ENCODE measurements at places on chromosomes 11 and 22. TPM values are rescaled to one million over a fixed set of nuclear protein-coding genes. Genes with fewer than 3 reads are reported as not detected.

The GPR152 gene
- total RNA-seq = not detected

The BRSK2 gene
- 0.97 TPM for total RNA-seq

The MDK gene
- total RNA-seq = 7.1 TPM

The DDTL gene
- total RNA-seq = 5.0 TPM

The MICALL1 gene
- total RNA-seq = 27.7 TPM

The ANKK1 gene
- total RNA-seq = not detected

DNA sequence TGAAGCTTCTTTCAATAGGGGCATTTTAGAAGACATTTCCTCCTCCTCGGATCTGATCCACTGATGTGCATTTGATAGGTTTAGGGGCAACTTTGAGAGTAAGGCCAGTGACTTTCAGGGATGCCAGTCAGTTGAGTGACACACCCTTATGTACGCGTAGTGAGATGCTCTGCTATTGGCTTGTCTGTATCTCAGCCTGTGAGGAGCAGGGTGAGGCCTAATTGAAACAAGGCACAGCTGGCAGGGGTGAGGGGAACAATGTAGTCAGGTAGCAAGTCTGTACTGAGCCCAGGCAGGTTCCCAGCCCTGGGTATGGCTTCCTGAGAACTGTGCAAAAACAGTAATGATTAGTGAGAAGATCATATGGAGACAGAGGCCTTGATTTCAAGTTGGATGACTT lies 61.5 kb downstream of the STIM1 start:
- H3K27me3 ChIP-seq = no peaks in the 10 kb centered on the region
- H3K4me1 ChIP-seq = peaks cover 48% of the 10 kb centered on the region
- DNase-seq = no peak
- peaks cover 19% of the 10 kb centered on the region for H3K36me3 ChIP-seq
- H3K27ac ChIP-seq = peak overlapping the region; percentile 22

DNA sequence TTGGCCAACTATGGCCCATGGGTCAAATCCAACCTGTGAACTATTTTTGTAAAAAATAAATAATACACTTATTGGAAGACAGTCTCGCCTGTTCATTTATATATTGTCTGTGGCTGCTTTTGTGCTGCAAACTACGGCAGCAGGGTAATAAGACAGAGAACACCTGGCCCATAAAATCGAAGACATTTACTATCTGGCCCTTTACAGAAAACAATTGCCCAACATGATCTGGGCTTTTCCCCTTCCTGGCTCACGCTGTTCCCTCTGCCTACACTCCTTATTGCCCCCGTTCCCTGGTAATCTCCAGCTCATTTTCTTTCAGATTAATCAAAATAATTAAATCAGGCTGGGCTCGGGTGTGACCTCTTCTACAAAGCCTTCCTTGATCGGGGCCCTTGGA lies 5.6 kb downstream of the PLAAT2 start:
- H3K4me3 ChIP-seq = no peak overlapping the region
- DNase-seq = no peak
- H3K36me3 ChIP-seq = no peaks in the 10 kb centered on the region
- H3K27ac ChIP-seq = no peak overlapping the region
- peaks cover 31% of the 10 kb centered on the region for H3K4me1 ChIP-seq

DNA sequence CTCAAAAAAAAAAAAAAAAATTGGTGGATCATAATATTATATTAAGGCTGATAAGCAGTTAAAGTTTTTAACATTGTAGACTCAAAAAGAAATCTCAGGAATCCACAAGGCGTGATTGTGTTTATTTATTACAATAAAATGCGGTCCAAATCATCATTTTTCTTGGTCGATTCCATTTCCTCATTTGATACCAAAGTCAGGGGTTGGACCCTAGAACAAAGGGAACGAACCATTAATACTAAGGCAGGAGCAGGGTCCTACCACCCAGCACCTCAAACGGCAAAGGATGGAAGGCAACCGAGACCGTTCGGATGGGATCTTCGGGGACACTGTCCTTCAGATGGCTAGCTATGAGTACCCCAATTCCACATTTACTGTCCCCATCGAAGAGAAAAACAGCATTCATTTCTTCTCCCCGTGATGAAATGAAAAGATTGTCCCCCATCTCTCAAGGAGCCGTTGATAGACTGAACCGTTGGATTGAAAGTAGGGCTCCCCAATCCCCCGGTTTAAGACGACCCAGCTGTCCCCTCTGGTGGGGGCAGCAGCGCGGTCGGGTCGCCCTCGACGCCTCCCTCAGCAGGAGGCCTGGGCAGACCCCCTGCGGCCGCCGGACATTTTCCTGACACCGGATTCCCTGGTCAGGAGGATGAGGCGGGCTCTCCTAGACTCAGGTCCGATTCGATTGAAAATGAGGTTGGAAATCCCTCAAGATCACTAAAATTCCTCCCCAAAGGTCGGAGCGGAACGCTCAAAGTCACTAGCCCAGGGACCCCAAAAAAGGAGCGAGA lies 607 bp downstream of the DMC1 start:
- peaks cover 3% of the 10 kb centered on the region for H3K27me3 ChIP-seq
- peaks cover 2% of the 10 kb centered on the region for H3K36me3 ChIP-seq
- no peak for DNase-seq
- peak overlapping the region; percentile 94 for H3K4me3 ChIP-seq
- H3K4me1 ChIP-seq = peaks cover 22% of the 10 kb centered on the region

DNA sequence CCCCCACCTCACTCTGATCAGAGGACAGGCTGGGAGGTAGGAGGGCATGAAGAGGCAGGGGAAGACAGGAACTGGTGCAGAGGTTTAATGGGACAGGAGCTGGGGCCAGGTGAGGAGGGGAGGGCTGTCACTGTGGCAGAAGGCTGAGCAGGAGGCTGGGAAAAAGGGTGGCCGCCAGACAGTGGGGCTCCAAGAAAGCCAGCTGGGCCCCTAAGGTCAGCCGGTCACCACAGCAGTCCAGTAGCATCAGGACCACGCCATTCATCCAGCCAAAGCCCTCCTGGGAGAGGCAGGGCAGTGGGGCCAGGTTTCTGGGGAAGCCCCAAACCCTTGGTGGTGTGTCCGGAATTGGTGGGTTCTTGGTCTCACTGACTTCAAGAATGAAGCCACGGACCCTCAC lies 8.5 kb upstream of the TREH start:
- no peak for DNase-seq
- H3K4me3 ChIP-seq = no peak overlapping the region
- H3K36me3 ChIP-seq = no peaks in the 10 kb centered on the region
- peaks cover 20% of the 10 kb centered on the region for H3K27me3 ChIP-seq
- no peak overlapping the region for H3K27ac ChIP-seq

- H3K4me1 ChIP-seq = no peaks in the 10 kb centered on the region
- no peak for DNase-seq
- H3K4me3 ChIP-seq = no peak overlapping the region
- H3K27me3 ChIP-seq = no peaks in the 10 kb centered on the region
Measured at GRCh38 chr11:15446929-15447328, 332.2 kb downstream of the INSC start.

DNA sequence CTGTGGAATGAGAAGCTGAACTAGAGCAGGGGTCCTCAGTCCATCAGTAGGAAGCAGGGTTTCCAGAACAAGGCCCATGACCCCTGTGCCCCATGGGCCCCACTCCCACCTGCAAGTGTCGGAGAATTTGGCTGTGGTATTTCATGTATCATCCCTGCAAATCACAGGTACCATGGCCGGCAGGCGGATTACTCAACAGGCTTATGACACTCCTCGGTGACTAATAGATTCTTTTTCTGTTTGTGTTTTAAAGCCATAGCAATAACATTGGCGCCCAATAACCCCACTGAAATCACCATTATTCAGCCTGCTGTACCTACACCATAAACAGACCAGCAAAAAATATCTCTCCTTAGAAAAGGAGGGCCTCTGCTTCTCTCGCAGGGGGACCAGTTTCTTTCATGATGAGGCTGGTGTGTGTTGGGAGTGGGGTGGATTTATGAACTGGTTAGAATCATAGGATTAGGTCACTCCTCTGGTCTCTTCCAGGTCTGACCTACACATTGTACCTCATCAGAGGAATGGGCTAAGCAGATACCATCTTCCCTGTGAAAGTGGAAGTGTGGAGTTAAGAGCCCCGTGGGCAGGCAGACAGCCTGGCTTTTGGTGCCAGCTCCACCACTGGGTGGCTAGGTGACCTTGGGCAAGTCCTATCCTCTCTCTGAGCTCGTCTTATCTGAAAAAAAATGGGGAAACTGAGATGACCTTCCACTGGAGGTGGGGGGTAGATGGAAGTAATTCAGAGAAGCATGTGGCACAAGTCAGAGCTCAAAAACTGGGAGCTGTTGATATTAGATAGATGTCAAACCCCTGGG lies 60.2 kb upstream of the WNT11 start:
- no peak for DNase-seq
- no peaks in the 10 kb centered on the region for H3K4me1 ChIP-seq
- no peaks in the 10 kb centered on the region for H3K36me3 ChIP-seq
- H3K27me3 ChIP-seq = peaks cover 7% of the 10 kb centered on the region
- no peak overlapping the region for H3K27ac ChIP-seq

GRCh38 chr11:79481795-79482194 lies 41.0 kb upstream of the TENM4 start:
- no peaks in the 10 kb centered on the region for H3K36me3 ChIP-seq
- peaks cover 2% of the 10 kb centered on the region for H3K4me1 ChIP-seq
- no peak overlapping the region for H3K4me3 ChIP-seq

- H3K27ac ChIP-seq = no peak overlapping the region
- H3K36me3 ChIP-seq = no peaks in the 10 kb centered on the region
- no peak for DNase-seq
- no peak overlapping the region for H3K4me3 ChIP-seq
Measured at GRCh38 chr11:77506857-77507256, 33.0 kb upstream of the PAK1 start.

- H3K36me3 ChIP-seq = peaks cover 40% of the 10 kb centered on the region
- DNase-seq = no peak
- H3K4me1 ChIP-seq = peaks cover 2% of the 10 kb centered on the region
- H3K27me3 ChIP-seq = no peaks in the 10 kb centered on the region
Measured at GRCh38 chr11:45959851-45960250, 37.4 kb downstream of the LARGE2 start.

GRCh38 chr11:66365166-66365565 lies 6.4 kb downstream of the SLC29A2 start:
- H3K27me3 ChIP-seq = no peaks in the 10 kb centered on the region
- DNase-seq = no peak
- H3K27ac ChIP-seq = no peak overlapping the region
- peaks cover 8% of the 10 kb centered on the region for H3K4me1 ChIP-seq
- no peak overlapping the region for H3K4me3 ChIP-seq
- peaks cover 17% of the 10 kb centered on the region for H3K36me3 ChIP-seq

GRCh38 chr22:50507421-50507990 lies at the start of gene LMF2:
Gene LMF2 (minus strand): TSS chr22:50507702. CDS start chr22:50507675, 27 bp downstream.
- peak within 1 kb of the TSS; percentile 90 for H3K4me3 ChIP-seq
- peak within 1 kb of the TSS; percentile 97 for H3K27ac ChIP-seq
- peak; percentile 97 for DNase-seq
- H3K27me3 ChIP-seq = peaks cover 1% of the 10 kb centered on the region
- peaks cover 10% of the 10 kb centered on the region for H3K36me3 ChIP-seq

DNA sequence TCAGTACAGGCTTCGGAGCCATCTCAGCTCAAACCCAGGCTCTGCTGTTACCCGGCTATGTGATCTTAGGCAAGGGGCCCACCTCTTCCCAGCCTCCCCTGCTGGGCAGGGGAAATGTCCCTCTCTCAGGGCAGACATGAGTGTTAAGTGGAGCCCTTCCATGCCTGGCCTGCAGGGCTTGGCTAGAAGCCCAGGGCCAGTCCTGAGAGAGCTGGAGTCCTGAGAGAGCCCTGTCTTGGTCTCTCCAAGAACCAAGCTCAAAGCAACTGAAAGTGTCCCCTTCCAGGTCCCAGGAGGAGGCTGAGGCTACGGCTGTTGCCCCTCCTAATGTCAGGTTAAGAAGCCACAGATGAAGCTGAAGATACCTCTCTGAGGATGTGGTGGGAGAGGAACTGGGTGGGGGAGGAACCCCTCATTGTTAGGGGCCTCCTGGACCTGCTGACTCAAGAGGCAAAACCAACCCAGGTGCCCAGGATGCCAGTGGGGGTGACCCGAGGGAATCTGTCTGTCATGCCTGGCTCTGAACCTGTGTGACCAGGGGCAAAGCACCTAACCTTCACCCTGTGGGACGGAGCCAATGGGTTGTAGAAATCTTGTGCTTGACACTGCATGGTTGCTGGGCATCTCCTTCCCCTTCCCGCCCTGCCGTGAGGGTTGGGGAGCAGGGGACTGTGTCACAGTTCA lies 4.2 kb downstream of the ZP1 start:
- H3K4me3 ChIP-seq = no peak overlapping the region
- no peak overlapping the region for H3K27ac ChIP-seq

- peaks cover 24% of the 10 kb centered on the region for H3K4me1 ChIP-seq
- H3K27me3 ChIP-seq = no peaks in the 10 kb centered on the region
- H3K36me3 ChIP-seq = peaks cover 32% of the 10 kb centered on the region
- peak; percentile 71 for DNase-seq
Measured at GRCh38 chr11:808427-809286, 1.1 kb upstream of the RPLP2 start.

DNA sequence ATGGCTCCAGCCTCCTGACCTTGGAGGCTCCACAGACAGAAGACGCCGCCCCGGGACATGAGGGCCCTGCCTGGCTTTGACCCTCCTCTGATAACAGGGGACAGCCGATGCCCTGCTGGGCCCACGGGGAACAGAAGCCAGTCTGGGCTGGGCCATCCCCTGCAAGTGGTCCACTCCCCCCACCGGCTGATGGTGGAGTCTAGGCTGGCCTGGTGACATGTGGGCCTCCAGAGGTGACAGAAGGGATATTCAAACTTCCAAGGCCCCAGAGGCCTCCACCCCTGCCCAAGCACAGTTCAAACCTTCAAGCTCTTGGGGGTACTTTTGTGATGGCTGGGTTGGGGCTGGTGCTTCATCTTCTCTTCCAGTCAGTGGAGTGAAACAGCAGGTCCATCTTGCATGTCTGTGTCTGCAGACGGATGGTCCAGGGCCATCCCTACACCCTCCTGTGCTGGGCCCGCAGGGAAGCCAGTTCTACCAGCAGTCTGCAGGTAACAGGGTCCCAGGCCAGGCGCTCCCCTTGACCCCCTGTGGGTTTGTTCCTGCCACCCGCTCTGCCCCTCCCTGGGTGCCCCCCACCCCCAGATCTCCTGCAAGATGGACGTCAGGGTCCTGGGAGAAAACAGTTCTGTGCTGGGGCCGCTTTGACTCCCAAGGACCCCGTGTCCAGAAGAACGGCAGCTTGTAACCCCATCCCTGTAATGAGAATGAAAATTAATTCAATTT lies 929.9 kb downstream of the BRD1 start:
- H3K27ac ChIP-seq = no peak overlapping the region
- no peaks in the 10 kb centered on the region for H3K27me3 ChIP-seq

DNA sequence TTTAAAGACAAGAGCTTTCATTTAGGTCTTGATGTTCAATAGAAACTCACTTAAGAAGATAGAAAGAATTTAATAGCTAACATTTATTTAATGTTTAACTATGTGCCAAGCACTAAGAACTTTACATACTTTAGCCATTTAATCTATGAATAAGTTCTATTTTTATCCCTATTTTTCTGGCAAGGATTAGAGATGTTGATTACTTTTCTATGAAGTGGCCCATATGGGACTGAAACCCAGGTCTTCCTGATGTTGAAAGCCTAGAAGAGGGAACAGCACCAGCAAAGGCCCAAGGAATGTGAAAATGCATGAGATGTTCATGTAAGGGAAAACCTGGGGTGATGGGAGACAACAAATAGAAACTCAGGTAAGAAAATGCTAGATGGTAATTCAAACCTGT lies 15.4 kb upstream of the TBCEL start:
- no peak overlapping the region for H3K27ac ChIP-seq
- no peak for DNase-seq
- H3K4me1 ChIP-seq = no peaks in the 10 kb centered on the region
- H3K27me3 ChIP-seq = peaks cover 17% of the 10 kb centered on the region
- H3K36me3 ChIP-seq = no peaks in the 10 kb centered on the region
- H3K4me3 ChIP-seq = no peak overlapping the region
